ENCODE measurements at places on chromosomes 2 and 18.

- DNase-seq: no peak
These were observed 109.8 kb downstream of the AP1S3 start for GRCh38 chr2:223727562-223727961.

DNA sequence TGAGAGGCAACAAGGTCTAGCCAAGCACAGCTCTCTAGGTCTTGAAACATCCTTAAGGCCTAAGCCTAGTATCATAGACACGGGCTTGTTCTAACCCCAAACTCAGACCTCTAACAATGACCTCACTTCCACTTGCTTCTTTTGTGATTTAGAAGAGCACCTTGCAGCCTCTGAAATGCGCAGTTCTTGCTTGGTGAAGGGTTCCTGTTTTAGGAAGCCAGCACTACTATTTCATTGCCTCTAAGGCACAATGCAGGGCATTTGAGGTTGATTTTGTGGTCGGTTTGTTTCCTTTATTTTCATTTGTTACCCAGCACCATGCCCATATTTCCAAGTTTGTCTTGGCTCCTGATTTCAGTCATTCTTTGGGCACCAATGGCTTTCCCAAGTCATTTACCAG is 117.0 kb upstream of the CYP1B1 start:
- no peak for DNase-seq

DNA sequence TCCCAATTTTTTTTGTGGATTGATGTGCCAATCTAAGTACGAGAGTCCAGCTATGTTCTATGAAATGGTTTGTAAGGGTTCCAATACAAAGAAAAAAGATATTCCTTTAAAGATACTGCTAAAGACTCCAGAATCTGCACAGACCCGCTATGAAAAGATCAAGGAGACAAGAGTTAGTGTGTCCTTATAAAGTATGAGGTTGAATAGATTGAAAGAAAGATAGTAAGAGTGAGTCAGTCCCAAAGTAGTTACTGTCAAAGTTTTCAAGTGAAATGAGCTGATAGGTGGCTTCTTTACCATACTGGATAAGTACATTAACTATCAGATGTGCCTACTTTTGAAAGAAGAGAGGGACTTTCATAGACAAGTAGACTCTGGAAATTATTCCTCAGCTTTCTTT is 17.9 kb upstream of the EHBP1 start:
- no peak for DNase-seq

DNA sequence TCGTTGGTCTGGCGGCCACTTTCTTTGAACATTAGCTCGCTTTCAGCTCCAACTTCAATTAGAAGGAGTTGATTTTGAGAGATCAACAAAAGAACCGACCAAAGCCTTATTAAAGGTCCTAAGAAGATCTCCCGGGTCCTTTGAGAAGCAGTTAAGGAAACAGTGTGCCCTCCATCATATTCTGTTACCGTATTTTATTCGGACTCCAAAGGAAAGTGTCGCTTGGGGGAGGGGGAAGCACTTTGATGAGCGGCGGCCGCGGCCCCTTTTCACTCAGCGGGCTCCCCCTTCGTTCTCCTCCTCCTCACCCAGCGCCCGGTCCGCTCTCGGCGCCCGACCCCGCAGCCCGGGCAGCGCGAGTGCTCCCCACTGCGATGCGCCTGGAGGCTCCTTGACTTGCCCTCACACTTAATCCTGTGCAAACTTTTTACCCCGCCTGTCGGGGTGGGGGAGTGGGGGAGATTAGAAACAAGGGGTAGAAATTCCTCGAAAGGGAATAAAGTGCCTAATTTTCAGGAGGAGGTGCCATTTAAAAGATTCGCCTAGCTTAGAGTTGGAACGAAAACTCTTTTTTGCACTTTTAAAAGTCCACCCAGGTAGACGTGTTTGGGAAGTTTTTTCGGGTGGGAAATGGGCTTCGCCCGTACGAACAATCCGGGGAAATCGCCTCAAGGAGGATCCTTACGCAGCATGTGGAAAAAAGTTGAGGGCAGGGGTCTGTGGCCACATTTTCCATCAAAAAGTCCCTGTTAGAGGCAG is 1.2 kb upstream of the OTX1 start:
- no peak for DNase-seq

- no peak for DNase-seq
These were observed 555.0 kb upstream of the TMEFF2 start for GRCh38 chr2:192749611-192750200.

GRCh38 chr2:145116834-145117725 is 597.2 kb upstream of the ZEB2 start:
- DNase-seq: no peak

GRCh38 chr2:58006952-58007284 is 39.7 kb upstream of the VRK2 start:
- no peak for DNase-seq

DNA sequence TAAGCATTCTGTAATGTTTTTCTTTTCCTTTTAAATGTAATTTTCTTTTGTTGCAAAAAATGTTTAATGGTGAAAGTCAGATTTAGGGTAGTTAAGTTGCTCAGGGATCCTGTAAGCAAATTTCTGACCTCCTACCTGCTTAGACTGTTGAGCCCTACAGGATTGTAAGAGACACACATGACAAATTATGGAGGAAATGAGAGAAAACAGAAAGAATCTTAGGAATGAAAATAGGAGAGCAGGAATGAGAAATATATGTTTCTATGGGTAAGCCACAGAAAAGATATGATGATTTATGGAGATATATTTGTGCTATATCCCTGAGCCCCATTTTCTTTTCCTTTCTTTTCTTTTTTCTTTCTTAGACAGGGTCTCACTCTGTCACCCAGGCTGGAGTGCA is 28.3 kb downstream of the CYBRD1 start:
- DNase-seq: no peak

DNA sequence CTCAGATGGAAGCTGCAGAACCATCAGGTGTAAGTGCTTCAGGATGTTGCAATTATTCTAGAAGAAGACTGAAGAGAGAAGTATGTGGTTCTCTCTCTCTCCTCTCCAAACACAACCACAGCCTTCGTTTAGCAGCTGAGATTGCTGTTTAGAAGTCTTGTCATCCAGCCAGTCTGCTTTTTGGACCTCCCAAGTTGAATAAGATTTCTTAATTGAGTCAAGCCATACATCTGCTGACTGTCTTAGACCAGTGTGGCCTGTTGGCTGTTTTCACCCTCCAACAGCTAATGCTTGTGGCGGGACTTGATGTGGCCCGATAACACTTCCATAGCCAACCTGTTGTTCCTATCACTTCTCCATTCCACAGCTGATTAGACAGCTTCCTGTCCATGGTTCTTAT is 91.3 kb upstream of the TMEM17 start:
- DNase-seq: no peak

DNA sequence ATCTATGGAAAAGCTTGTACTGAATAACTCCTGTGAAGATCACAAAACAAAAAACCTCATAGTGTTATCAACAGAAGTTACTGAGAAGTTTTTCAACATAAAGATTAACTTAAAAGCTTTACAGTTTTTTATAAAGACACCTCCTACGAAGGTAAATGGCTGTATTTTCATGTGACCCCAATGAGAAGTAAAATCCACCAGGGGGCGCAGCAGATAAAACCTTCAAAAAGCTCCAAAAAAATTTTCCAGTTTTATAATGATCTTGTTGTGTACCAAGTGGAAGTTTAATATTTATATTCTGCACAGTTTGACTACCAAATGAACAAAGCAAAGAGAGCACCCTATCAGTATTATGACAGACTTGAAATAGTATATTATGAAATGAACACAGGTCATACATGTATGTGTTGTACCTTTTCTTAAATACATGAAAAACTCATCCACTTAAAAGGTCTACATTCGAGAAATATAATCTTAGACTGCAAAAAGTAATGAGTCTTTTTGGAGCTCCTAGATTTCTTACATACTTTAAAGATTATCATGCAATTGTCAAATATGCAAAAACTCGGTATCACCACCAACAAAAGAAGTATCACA is 38.5 kb downstream of the PNO1 start:
- DNase-seq: no peak

DNA sequence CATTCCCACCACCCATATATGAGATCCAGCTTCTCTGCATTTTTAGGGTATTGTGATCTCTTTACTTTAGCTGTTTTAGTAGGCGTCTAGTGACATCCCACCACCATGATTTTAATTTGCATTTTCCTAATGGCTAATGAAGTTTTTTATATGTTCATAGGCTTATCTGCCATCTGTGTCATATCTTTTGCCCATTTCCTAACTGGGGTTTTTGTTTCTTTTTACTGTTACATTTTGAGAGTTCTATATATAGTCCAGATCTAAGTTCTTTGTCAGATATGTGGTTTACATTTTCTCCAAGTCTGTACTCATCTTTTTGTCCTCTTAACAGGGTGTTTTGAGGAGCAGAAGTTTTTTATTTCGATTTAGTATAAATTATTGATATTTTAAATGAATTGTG is 39.6 kb downstream of the PTPN2 start:
- no peak for DNase-seq

GRCh38 chr2:169721016-169721415 is 12.6 kb upstream of the KLHL23 start:
- no peak for DNase-seq

- no peak for DNase-seq
These were observed 88.9 kb downstream of the AGAP1 start for GRCh38 chr2:235582729-235583128.

- DNase-seq: no peak
These were observed 458.6 kb upstream of the FSIP2 start for GRCh38 chr2:185279999-185280398.

- no peak for DNase-seq
These were observed 161.3 kb downstream of the DNER start for GRCh38 chr2:229553091-229553490.

DNA sequence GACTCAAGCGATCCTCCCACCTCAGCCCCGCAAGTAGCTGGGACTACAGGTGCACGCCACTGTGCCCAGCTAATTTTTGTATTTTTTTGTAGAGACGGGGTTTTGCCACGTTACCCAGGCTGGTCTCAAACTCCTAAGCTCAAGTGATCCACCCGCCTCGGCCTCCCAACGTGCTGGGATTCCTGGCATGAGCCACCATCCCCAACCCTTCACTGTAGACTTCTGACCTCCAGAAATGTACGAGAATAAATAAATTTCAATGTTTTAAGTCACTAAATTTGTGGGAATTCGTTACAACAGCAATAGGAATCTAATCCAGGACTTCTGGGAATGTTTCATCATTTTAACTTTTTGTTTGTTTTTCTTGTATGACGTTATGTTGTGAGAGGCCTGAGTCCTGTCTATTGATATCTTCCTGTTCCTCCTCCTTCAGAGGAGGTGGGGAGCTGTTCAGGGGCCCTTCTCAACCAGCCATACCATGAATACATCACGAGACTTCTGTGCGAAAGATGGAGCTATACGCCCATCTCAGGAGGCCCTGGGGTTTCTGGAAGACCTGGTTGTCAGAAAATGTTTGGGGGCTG is 40.0 kb downstream of the TEX44 start:
- no peak for DNase-seq

- DNase-seq: no peak
These were observed 816.2 kb downstream of the TDRD15 start for GRCh38 chr2:21939967-21940366.

- no peak for DNase-seq
These were observed 1.7 kb downstream of the EGR4 start for GRCh38 chr2:73291461-73292315.

DNA sequence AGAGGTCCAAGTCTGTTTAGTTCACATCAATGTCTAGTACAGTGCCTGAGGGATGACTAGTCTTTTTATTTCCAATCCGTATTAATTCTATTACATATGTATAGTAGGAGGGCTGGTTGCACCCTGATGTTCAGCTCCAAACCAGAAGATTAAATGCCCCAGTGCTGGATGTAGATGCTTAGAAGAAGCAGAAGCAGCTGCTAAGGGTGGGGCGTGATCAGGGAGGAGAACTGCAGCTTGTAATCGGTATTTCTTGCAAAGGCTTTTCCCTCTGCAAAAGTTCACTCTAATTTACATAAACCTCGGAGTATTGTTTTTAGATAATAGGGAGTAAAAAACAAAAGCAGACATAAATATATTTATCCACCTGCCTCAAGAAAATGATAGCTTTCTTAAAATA is 145.3 kb upstream of the ITGA4 start:
- DNase-seq: no peak

- no peak for DNase-seq
These were observed 438.2 kb upstream of the MAP2 start for GRCh38 chr2:208985644-208986043.

- DNase-seq: no peak
These were observed 369.5 kb upstream of the LYPD1 start for GRCh38 chr2:133039531-133039930.

- no peak for DNase-seq
These were observed 181.0 kb downstream of the SLC39A10 start for GRCh38 chr2:195838002-195838401.

- no peak for DNase-seq
These were observed 59.9 kb downstream of the ZRANB3 start for GRCh38 chr2:135471106-135471505.

DNA sequence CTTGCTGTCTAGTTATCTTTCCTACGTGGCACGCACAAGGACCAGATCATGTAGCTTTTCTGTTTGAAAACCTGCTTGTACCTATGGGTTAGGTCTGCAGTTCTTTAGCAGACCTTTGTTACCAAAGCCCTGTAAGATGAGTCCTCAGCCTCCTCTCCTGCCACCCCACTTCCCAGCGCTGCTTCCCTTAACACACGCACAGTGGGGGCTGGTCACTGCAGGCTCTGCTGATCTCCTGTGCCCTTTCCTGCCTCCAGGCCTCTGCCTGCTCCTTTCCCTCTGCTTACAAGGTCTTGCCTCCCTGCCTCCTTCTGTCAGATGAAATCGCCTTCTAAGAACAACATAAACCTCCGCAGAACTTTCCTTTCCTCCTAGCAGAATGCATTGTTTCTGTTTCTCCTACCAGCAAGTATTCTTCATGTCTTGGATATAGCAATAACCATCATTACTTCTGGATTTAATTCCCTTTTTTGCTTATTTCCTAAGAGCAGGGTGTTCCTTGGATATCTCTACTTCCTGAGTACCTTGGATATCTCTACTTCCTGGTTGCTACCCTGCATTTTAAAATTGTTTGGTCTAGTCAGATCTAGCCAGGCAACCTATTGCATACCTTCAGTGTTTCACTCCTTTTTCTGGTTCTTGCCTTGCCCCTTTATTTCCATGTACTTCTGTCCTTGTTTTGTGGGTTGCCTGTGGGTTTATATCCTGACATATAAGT is 159.6 kb upstream of the ALPP start:
- no peak for DNase-seq

- no peak for DNase-seq
These were observed 76.0 kb downstream of the KLHL29 start for GRCh38 chr2:23460993-23461392.

DNA sequence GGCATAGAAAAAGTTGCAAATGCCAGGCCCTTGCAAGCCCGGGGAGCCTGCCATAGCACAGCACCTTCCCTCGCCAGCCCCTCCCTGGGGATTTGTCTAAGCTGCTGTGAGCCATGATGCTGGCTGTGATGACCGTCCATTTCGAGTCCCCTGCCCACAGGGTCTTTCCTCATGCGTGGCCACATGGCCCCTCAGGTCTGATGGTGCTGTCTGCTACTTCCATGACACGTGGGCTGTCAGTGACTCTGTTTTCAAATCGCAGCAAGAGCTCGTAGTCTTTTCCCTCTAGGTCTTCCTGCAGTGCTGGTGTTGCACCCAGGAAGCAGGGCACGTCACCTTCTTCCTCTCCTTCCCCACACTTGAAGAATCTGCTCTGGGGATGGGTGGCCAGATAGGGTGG is 15.5 kb upstream of the GNAL start:
- no peak for DNase-seq

- DNase-seq: no peak
These were observed 1361.6 kb upstream of the CHAC2 start for GRCh38 chr2:52405980-52406379.

- DNase-seq: no peak
These were observed 13.1 kb upstream of the LRATD1 start for GRCh38 chr2:14619441-14619840.

GRCh38 chr2:203347375-203347774 is 19.2 kb downstream of the ABI2 start:
- no peak for DNase-seq
